A549 treated with GW870086 at 1 μM for 4 hours (cell line): ENCODE measurements at places on chromosomes 5 and 9. TPM values are rescaled to one million over a fixed set of nuclear protein-coding genes. Genes with fewer than 3 reads are reported as not detected.

The UNC13B gene
- total RNA-seq, result 8.6 to 11.2 TPM (median 10.1 TPM) in 5 replicates

The IFNA2 gene
- total RNA-seq, result not detected in 5 replicates

The C5orf15 gene
- total RNA-seq, result 48.1 to 56.8 TPM (median 54.9 TPM) in 5 replicates

The DBH gene
- not detected in 5 replicates for total RNA-seq

The ADAMTS12 gene
- 6.6 to 9.2 TPM (median 7.6 TPM) in 5 replicates for total RNA-seq
